ENCODE measurements at places on chromosomes 4 and X.

GRCh38 chrX:19683817-19684216 is 168.5 kb upstream of the MAP3K15 start:
- DNase-seq, result no peak

DNA sequence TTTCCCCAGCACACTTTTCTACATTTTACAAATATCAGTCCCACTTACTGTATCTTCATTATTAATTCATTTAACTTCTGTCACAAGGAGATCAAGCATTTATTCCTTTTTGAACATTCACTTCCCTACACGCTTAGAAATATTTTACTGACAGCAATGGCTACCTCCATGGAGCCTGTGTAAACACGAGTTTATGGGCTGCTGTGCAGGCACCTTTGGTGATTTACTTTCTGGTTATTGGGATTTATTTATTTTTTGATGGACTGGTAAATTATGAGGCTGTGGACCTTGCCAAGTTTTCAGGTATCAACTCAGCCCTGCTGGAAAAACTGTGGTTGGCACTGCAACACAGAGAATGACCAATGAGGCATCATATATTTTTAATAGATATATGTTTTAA is 45.4 kb upstream of the PAQR3 start:
- no peak for DNase-seq

DNA sequence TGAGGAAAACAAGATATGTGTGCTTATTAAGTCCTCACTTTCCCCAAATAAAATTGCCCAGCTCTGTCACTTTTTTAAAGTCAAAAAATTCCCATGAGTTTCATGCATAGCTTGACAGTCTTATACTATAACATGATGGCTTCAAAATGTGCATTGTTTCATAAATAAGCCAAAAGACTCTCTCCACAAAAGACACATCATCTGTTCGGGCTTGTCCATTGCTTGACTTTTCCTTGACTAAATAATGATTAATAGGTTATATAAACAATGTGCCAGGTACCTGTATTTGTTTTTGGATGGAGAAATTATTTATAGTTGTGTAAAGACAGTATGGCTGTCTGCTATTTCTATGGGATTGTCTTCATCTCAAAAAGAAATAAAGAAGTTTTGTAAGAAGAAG is 329.2 kb upstream of the KLF3 start:
- DNase-seq, result no peak

DNA sequence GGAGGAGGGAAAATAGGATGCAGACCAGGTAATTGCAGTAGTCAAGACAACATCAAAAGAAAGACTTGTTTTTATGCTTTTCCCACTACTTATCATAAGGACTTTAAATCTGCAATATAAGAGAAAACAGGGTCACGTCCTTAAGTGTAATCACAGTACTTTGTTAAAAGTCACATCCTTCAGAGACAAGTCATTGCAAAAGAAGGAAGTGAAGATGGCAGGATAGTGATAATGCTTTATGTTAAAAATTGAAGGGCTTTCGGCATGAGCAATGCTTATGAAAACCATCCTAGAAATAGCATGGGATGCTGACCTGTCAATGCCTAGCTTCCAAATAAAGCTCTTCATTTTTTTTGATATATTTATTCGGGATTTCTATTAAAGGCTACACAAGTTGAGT is 110.2 kb upstream of the TENM3 start:
- no peak for DNase-seq

DNA sequence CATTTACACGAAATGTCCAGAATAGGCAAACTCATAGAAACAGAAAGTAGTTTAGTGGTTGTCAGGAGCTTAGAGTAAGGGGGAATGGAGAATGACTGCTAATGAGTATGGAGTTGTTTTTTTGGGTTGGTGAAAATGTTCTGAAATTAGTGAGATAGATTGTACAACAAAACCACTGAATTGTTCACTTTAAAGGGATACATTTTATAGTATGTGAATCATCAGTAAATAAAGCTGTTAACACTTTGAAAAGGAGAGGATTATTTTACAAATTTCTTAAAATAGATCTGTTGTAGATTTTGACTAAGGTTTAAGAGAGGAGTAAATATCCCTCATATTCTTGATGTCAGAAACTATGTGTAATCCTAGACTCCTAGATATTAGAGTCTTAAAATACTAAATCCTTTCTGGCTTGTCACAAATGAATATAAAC is 82.7 kb downstream of the RAPGEF2 start:
- no peak for DNase-seq

DNA sequence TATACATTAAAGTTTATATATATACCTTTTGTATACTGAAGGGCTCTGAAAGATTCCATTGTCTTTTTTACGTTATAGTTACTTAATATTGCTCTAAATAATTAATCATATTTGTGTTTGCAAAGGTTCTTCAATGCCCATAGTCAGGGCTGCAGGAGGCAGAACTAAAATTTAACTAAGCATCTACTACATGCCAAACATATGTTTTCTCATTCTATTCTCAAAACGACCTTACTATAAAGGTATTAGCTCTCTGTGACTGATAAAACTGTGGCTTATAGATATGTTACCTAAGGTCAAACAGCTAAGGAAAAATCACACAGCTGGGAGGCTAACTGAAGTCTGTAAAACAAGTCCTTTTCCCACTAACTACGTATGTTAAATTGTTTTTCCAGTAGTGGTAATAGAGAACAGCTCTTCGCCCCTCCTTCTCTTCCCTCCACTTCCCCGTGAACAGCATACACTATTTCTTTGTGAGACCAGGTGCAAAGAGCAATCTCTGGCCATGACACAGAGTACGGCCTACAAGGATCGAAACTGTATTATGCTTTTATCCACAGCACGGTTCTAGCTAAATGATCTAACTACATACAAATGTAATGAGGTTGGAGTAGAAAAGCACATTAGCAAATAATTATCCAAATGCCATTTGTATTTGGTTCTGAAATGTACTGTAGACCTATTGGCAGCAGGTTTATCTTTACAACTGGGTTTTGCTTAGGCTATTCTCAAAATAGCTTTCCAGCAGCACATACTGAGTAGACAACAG is 1.7 kb downstream of the CNOT6L start:
- DNase-seq, result no peak

GRCh38 chr4:173573286-173573685 is 43.3 kb upstream of the HAND2 start:
- no peak for DNase-seq

DNA sequence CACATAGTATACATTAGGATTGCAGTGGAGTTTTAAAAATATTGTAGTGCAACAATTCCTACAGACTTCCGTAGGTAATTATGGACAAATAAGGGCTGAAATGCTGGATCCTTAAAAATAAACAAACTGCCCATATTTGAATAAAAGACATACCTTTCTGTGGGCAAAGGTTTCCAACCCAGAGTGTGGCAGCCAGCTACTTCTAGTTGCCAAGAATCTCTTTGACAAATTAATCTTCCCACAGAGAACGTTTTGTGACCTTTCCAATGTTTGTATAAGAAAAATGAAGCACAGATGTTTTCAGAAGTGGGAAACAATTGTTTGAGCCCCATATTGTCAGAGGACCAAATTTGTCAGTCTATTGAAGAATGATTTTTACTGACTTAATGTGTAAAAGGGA is 21.1 kb downstream of the GRPR start:
- DNase-seq, result no peak

DNA sequence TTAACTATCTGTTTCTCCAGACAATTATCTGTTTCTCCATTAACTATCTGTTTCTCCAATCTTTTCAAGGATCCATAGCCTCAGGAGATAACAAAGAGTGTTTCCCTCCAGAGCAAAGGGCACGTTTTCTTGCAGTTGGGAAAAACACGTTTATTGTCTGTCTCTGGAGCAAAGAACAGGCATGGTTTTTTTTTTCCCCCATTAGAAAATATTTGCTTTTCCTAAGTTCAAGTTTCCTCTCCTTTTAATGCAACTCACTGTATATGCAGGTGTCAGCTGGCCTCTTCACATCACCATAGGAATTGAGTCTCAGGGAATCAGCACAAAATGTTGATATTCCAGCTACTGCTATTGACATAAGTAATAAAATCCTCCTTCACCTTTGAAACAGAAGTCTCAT is 984.4 kb downstream of the RAB28 start:
- no peak for DNase-seq

- no peak for DNase-seq
Observed at GRCh38 chr4:75172551-75172950, 239.6 kb downstream of the PARM1 start.

GRCh38 chrX:68989456-68989855 is 160.6 kb downstream of the EFNB1 start:
- no peak for DNase-seq

DNA sequence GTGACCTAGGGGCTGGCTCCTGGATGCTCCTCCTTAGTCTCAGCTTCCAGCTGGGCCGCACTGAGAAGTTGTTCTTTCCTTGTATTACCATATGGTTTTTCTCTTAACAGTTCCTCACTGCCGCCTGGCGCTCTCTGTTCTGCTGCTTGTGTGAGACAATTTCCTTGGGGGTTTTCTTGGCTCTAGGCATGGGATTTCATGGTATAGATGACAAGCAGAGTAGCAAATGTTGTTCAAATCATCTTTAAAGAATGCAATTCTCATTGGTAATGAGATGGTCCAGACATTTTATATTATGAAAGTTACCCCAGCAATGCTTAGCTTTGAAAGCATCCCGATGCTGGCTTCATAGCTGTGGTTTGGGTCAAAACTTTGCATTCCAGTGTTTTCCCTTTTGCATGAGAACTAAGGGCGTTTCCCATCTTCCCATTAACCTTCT is 37.6 kb downstream of the SEPTIN11 start:
- no peak for DNase-seq

GRCh38 chr4:80196922-80197573 is at the start of gene PRDM8:
PRDM8 (plus strand) TSS chr4:80197503; CDS start chr4:80200081, 2,578 bp downstream.
- DNase-seq, result no peak

GRCh38 chr4:99180382-99181070 is 36.4 kb upstream of the ADH4 start:
- no peak for DNase-seq

DNA sequence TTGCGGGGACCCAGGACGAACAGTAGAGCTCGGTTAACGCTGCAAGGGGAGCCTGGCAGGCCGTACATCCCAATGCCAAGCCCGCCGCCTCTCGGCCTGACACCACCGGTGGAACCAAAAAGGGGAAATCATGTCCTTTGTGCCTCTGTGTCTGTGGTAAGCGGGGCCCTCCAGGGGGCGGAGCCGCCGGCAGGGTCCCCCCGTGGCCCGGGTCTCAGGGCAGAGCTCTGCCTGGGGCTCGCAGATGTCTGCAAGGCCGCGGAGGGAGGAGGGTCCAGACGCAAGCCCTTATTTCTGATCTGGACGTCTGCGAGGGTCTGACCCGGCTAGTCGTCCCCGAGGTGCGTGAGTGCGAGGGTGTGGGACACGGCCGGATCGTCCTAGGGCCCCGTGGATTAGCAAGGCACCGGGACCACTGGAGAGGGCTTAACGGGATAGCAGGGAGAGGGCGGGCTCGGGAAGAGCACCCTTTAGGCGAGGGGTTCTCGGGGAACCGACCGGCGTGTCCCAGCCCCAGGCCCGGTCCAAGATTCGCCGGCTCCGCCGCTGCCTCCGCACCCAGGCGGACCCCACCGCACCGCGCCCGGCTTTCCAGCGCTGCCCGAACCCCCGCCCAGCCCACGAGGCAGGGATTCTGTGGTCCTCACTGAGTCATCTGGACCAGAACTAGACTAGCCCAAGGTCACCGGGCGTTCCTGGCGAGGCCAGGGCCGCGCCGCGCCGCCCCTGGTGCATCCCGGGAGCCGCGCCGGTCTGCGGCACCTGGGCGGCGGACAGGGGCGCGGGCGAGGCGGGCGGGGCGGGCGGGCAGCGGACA is 863 bp upstream of the FAM193A start:
- DNase-seq, result peak; percentile 34

GRCh38 chr4:185811509-185812364 is at the start of gene SORBS2:
SORBS2 (minus strand) TSS chr4:185812194; CDS start chr4:185690571, 121,623 bp downstream.
- DNase-seq, result no peak

GRCh38 chrX:67587946-67588624 is 44.3 kb downstream of the AR start:
- no peak for DNase-seq

Data from stimulated activated CD4-positive, alpha-beta T cell treated with anti-CD3 and anti-CD28 coated beads, Interleukin-15, amount 100 ng/mL, for 1 hour (primary cell).